ENCODE measurements at places on chromosomes 2 and 18. TPM values are rescaled to one million over a fixed set of nuclear protein-coding genes. Genes with fewer than 3 reads are reported as not detected.

GRCh38 chr18:79933765-79934164 lies 17.7 kb downstream of the SLC66A2 start:
- DNase-seq = no peak

The CASP10 gene
- 13.0 TPM for total RNA-seq

GRCh38 chr2:127365211-127365643 lies 22.5 kb downstream of the MAP3K2 start:
- no peak for DNase-seq

DNA sequence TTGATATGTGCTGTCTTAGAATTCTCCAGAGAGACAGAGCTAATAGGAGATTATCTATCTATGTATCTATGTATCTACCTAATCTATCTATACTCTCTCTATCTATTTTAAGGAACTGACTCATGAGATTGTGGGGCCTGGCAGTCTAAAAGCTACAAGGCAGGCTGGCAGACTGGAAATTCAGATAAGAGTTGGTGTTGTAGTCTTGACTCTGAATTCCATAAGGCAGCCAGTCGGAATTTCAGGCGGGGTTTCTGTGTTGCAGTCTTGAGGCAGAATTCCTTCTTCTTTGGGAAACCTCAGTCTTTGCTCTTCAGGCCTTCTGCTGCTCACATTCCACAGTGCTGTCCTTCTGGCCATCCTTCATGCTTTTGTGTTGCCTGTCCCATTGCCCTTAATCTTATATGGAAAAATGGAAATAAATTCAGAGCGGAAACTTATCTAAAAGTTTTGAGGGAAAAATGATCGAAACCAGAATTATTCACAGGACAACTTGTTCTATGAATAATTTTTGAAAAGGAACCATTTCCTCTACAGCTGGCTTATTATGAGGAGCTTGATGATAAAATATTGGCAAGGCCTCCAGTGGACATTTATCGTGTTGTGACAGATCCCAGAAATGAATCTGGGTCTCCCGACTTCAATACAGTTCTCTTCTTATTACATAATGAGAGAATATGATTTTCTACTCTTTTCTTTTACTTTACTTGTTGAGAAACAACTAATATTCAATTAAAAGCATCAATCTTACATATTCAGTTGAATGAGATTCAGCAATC lies 10.8 kb downstream of the IL1RL1 start:
- DNase-seq = no peak

DNA sequence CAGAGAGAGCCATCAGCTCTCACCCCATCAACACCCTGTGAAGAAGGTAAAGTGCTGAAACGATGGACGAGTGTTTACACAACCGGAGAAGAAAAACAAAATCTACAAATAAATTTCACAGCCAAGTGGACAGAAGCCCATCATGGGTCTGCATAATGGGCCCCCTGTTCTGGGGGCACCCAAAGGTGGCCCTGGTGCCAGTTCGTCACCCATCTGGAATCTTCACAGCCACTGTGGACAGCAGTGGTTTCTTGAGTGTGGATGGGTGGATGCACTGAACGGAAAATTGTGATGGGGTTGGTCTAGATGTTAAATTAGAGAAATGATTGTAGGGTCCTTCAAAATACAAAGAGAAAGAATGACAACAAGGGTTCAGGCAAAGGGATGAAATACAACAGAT lies 38.8 kb downstream of the ANKMY1 start:
- DNase-seq = no peak

GRCh38 chr18:45046228-45046627 lies 365.5 kb downstream of the SETBP1 start:
- DNase-seq = no peak

- DNase-seq = no peak
These were observed 213.8 kb downstream of the AFF3 start for GRCh38 chr2:99928470-99929053.

DNA sequence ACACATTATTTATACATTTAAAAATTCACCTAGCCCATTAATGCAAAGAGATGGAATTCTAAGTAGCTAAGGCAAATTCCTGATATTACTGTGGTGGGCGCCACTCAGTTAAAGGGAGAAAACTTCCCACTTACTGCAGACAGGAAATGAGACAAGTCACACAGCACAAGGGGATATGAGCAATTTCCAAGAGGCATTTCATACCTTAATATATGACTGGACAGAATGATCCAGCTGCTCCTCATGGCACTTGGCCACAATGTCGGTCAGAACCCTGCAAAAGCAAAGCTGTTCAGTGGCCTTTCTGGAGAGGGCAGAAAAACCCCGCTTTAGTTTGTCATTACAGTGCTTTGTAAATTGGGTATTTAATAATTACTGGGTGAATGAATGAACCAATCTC lies 121.4 kb upstream of the CCDC195 start:
- no peak for DNase-seq

- no peak for DNase-seq
These were observed 10.2 kb downstream of the NFATC1 start for GRCh38 chr18:79405781-79406575.

The CGREF1 gene
- total RNA-seq = 45.2 TPM

The PDE1A gene
- total RNA-seq = 41.1 TPM

- no peak for DNase-seq
These were observed 41.8 kb upstream of the ATG16L1 start for GRCh38 chr2:233209533-233210171.

The TSPYL6 gene
- not detected for total RNA-seq

GRCh38 chr2:36582538-36582937 lies 15.4 kb downstream of the FEZ2 start:
- no peak for DNase-seq

The LRP2 gene
- 0.20 TPM for total RNA-seq

GRCh38 chr18:11482271-11482670 lies 127.1 kb upstream of the SLC35G4 start:
- no peak for DNase-seq

- no peak for DNase-seq
These were observed 105.7 kb downstream of the CDH2 start for GRCh38 chr18:28071199-28071598.

The C1D gene
- 33.8 TPM for total RNA-seq

DNA sequence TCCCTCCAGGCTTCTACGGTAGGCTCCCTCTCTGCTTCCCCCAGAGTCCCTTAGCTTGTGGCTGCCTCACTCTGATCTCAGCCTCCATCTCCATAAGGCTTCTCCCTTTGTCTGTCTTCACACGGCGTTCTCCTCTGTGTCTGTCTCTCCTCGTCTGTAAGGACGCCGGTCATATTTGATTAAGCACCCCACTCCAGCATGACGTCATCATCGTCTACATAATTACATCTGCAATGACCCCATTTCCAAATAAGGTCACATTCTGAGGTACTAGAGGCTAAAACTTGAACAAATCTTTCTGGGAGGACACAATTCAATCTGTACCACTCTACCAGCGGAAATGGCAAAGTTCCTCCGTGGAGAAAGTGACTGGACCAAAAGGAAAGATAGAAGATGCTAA lies 8.3 kb upstream of the COL6A3 start:
- DNase-seq = no peak

The RELCH gene
- 15.7 TPM for total RNA-seq

- DNase-seq = no peak
These were observed 13.8 kb upstream of the KCNF1 start for GRCh38 chr2:10897956-10898355.

DNA sequence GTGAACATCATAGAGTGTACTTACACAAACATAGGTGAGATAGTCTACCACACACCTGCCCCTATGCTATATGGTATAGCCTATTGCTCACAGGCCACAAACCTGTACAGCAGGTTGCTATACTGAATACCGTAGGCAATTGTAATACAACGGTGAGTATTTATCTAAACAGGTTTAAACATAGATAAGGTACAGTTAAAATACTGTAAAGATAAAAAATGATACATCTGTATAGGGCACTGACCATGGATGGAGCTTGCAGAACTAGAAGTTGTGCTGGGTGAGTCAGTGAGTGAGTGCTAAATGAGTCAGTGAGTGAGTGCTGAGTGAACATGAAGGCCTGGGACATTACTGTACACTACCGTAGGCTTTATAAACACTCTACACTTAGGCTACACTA lies 267.0 kb upstream of the HS6ST1 start:
- no peak for DNase-seq

Measured in NCI-H460 (cell line).